ENCODE measurements at places on chromosomes 11 and 22. TPM values are rescaled to one million over a fixed set of nuclear protein-coding genes. Genes with fewer than 3 reads are reported as not detected.
A peak's percentile ranks its signal among the peaks of the same experiment; 100 is the strongest.

- no peak for DNase-seq
Observed at GRCh38 chr11:57085611-57086010, 96.1 kb upstream of the LRRC55 start.

DNA sequence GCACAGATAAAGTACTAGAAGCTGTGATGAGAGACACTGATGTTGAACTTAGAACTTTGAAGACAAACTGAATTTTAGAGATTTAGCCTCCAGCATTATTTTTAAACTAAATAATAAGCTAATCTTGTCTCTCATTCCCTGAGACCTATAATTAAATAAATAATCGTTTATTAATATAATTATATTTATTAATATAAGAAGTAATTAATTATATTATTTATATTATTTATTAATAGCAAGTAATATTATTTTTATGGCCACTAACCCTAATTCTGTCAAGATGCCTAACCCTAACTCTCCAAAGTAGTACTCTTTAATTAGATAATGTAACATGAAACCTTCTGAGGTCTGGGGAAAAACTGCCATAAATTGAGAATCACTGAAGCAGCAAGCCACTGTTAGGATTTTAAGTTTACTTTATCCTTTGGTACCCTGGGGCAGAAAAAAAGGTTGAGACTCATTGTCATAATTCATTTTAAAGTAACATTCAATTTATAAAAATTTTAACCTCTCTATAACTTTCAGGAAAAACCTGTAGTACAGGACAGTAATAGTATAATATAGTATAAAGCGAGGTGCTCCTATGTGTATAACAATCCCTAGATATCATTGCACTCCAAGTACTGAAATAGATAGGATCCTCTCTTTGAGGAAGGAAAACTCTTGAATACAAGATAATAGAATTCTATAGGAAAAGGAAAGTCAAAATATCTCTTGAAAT is 85.4 kb downstream of the TTC28 start:
- no peak for DNase-seq

DNA sequence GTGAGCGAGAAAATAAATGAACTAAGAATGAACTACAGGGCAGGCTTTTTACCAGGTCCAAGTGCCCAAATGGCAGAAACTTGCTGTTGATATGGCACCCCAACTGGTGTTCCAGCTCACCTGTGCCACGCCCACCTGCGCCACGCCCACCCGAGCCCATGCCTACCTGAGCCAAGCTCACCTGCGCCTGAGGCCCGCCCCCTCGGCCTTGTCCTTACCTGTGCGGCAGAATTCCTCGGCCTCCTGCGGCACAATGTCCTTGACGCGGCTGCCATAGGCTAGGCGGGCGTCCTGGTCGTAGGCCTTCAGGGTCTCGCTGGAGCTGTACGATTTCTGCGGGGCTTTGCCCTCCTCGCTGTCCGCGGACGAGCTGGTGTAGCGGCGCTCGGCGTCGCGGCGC is 371.3 kb downstream of the TENM4 start:
- no peak for DNase-seq

GRCh38 chr11:61963282-61964057 is 4.0 kb downstream of the FTH1 start:
- DNase-seq: no peak

DNA sequence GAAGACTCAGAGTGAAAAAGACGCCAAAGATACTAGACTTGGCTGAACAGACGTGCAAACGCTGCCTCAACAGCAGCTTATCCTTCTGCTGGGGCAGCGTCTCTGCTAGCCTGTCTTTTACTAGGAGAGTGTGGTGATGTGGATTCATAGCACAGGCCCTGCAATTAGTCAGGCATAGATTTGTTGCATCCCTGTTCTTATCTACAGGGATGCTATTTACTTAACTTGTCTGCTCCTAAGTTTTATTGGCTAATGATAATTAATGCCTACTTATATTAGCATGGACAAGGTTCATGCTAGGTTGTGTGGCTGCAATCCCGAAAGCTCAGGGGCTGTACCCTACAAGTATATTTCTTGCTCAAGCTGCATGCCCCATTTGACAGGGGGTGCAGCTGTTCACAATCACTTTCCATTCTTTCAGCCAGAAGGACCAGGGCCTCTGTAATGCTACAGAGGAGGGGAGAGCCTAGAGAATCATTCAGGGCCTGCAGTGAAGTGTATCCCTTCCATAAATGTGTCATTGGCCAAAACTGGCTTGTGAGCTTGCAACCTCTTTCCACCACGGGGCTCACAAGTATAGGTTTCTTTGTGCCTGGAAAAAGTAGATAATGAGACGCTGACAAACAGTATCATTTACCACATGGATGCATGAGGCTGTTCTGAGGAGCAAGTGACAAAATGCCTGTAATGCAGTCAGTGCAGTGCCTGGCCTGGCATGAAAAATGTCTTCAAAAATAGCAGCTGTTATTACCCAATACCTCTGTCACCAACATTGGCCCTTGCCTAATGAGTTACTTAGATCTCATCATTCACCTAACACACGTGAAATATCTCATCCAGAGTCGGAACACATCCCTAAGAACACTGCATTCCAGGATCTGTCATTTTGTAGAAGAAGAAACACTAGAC is 685.8 kb upstream of the API5 start:
- no peak for DNase-seq

DNA sequence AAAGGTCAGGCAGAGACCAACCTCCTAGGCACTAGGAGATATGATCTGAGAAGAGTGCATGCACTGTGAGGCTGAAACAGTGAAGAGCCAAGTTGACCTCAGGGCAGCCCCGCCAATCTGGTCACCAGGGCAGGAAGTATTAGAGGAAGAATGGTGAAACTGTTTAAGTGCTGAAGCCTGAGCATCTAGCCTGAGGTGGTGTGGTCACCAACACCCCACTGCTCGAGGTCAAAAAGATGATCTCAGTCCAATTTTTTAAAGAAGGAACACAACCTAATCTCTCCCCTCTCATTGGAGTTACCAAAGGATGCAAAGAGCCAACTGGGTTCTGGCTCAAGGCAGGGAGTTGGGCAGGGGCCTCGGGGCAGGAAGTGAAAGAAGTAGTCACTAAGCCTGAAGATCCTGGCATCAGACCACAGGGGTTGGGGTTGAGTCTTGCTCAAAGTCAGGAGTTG is 4.0 kb downstream of the APBB1 start:
- DNase-seq: peak; percentile 30

GRCh38 chr11:24828938-24829605 is 332.2 kb downstream of the LUZP2 start:
- DNase-seq: no peak

DNA sequence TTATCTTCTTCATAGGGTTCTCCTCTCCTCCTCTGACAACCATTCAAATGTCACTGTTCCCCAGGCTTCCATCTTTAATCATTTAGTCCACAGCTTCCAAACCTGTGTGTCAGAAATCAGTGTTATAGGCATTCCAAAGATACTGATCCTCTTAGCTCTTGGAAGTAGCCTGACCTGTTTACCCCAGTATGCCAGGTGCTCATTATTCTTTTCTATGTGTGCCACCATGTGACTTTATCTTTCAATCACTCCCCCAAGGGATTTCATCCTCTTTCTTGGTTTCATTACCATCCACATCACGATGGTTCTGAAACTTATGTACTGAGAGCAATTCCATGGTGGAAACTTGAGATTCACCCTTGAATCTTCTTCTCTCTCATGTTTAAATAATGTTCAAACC is 7.6 kb downstream of the POU2AF2 start:
- DNase-seq: no peak

GRCh38 chr22:26134654-26135330 is 34.5 kb upstream of the SEZ6L start:
- no peak for DNase-seq

Gene RTN4RL2
- total RNA-seq: 0.43 TPM

Gene MYO7A
- 0.16 TPM for total RNA-seq
